Peyer's patch (tissue), 4 donors: ENCODE measurements at places on chromosomes 7 and 10. TPM values are rescaled to one million over a fixed set of nuclear protein-coding genes. Genes with fewer than 3 reads are reported as not detected.
A peak's percentile ranks its signal among the peaks of the same experiment; 100 is the strongest.

The RPA3 gene
- 21.5 TPM for total RNA-seq

The CPXM2 gene
- total RNA-seq: 5.6 TPM

The GRID2IP gene
- total RNA-seq: 0.95 TPM

The XPNPEP1 gene
- total RNA-seq: 262 TPM

DNA sequence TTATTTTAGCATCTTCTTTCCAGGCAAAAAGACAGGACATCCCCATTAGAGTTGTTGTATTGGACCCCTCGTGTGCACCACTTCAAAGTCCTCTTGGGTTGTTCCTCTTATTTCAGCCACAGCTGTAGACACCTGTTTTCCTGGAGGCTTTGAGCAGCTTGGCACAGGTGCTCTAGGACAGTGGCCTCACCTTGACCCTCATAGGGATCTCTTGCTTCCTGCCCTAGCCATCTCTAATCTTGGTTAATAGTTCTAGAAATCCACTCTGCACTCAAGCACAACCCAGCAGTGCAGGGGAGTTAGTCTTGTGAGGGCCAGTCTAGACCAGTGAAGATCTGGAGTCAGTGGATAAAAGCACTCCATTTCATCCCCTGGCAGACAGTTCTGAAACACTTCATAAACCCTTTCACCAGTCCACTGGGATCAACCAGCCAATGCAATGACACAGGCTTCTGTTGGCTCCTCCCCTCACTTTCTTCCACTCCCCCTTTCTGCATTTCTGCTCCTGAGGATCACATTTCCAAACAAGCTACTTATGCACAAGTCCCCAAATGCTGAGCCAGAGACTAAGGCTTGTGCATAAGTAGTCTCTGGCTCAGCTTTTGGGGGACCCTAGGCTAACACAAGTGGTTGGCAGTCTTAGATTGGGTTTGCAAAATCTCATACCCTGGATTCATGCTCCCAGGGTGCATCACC is 131.5 kb upstream of the LAMB4 start:
- H3K4me1 ChIP-seq: no peaks in the 10 kb centered on the region
- DNase-seq: no peak
- no peak overlapping the region for H3K4me3 ChIP-seq
- H3K27me3 ChIP-seq: no peaks in the 10 kb centered on the region

GRCh38 chr7:132353936-132354335 is 222.3 kb downstream of the PLXNA4 start:
- H3K4me3 ChIP-seq: no peak overlapping the region
- H3K4me1 ChIP-seq: no peaks in the 10 kb centered on the region
- H3K27ac ChIP-seq: no peak overlapping the region
- H3K36me3 ChIP-seq: no peaks in the 10 kb centered on the region

- no peaks in the 10 kb centered on the region for H3K36me3 ChIP-seq
- H3K27ac ChIP-seq: no peak overlapping the region
- H3K27me3 ChIP-seq: no peaks in the 10 kb centered on the region
- H3K4me3 ChIP-seq: no peak overlapping the region
These were observed 163.7 kb downstream of the WNT2 start for GRCh38 chr7:117158941-117159697.

GRCh38 chr10:95513008-95513589 is 48.1 kb downstream of the SORBS1 start:
- no peaks in the 10 kb centered on the region for H3K27me3 ChIP-seq
- H3K27ac ChIP-seq: peak overlapping the region; percentile 64

DNA sequence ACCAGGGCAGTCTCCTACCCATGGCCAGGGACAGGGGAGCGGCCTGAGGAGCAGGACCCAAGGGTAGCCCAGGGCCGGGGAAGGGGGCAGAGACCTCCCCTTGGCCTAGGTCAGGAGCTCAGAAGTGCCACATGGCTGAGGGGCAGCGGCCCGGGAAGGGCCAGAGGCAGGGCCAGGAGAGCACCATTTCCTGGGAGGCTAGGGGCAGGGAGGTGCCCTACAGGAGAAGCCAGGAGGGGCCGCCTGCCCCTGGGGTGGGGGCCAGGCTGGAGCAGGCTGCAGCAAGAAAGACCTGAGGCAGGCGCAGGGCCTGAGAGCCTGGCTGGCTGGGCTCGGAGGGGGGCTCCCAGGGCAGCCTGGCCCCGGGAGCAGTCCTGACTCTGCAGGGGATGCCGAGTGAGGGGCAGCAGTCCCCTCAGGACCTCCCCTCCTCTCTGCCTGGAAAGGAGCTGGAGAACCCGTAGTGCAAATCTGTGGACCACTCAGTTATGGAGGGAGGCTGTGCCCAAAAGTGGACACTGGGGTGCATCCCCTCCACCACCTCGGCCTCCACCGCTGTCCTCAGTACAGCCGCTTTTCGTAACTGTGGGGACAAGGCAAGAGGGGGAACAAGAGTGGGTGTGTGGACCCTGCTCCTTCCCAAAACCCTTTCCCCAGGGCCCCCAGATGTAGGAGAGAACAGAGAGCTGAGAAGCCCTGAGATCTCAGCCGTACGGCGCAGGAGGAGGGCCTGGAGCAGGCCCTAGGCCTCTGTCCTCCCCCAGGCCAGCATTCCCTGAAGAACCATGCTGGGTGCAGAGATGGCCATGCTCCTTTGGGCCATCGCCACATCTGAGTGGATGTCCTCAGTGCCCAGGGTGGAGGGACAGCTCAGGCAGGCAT is 17.1 kb downstream of the IMPDH1 start:
- DNase-seq: no peak
- no peak overlapping the region for H3K4me3 ChIP-seq
- H3K27ac ChIP-seq: no peak overlapping the region
- H3K4me1 ChIP-seq: no peaks in the 10 kb centered on the region

DNA sequence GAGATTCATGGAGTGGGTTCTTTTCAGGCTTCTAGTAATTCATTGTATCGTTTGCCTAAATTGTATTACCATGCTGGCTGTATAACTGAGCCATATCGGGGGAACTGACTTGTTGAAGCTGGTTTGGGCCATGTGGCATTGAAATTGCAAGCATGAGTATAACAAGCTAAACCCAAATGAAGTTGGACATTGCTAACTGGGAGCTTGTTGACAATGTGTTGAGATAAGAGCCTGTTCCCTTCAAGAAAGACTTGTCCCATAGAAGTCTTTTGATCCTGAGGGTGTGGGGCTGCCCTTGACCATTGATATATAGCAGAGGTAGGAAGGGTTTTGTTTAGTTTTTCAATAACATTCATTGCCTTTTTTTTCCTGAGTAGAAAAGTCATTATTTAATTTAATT is 156.0 kb downstream of the VTI1A start:
- H3K36me3 ChIP-seq: no peaks in the 10 kb centered on the region
- H3K4me3 ChIP-seq: no peak overlapping the region
- DNase-seq: no peak
- H3K4me1 ChIP-seq: no peaks in the 10 kb centered on the region

DNA sequence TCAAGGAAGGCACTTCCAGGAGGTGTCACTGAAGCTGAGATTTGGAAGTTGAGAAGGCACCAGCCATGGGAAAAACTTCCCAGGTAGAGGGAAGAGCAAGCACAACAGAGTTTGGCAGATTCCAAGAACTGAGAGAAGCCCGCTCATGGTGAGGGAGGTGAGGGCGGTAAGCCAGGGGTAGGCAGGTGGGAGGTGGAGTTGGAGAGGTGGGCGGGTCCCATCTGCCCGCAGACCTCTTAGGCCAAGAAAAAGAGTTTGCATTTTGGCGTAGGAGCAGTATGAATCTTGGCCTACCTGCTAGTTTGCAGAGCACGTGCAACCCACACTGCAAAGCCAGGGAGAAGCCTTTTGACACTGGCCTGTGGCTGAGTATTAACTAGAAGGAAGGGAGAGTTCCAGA is 18.8 kb downstream of the FRMPD2 start:
- H3K27ac ChIP-seq: no peak overlapping the region
- H3K27me3 ChIP-seq: no peaks in the 10 kb centered on the region
- no peak for DNase-seq
- H3K4me1 ChIP-seq: peaks cover 8% of the 10 kb centered on the region
- H3K36me3 ChIP-seq: no peaks in the 10 kb centered on the region
- no peak overlapping the region for H3K4me3 ChIP-seq

GRCh38 chr10:119969609-119970008 is 77.1 kb downstream of the SEC23IP start:
- H3K36me3 ChIP-seq: no peaks in the 10 kb centered on the region
- no peak overlapping the region for H3K27ac ChIP-seq
- DNase-seq: no peak
- H3K27me3 ChIP-seq: no peaks in the 10 kb centered on the region

GRCh38 chr7:132575419-132575981 is 770 bp downstream of the PLXNA4 start:
- no peak overlapping the region for H3K27ac ChIP-seq
- no peaks in the 10 kb centered on the region for H3K36me3 ChIP-seq
- H3K4me3 ChIP-seq: peak overlapping the region; percentile 52
- no peaks in the 10 kb centered on the region for H3K27me3 ChIP-seq
- no peak for DNase-seq

- DNase-seq: no peak
These were observed 243.6 kb downstream of the PTPRN2 start for GRCh38 chr7:158343936-158344455.

- no peaks in the 10 kb centered on the region for H3K27me3 ChIP-seq
- no peak overlapping the region for H3K27ac ChIP-seq
- H3K4me1 ChIP-seq: peaks cover 55% of the 10 kb centered on the region
These were observed 49.1 kb downstream of the AOC1 start for GRCh38 chr7:150901160-150902035.

DNA sequence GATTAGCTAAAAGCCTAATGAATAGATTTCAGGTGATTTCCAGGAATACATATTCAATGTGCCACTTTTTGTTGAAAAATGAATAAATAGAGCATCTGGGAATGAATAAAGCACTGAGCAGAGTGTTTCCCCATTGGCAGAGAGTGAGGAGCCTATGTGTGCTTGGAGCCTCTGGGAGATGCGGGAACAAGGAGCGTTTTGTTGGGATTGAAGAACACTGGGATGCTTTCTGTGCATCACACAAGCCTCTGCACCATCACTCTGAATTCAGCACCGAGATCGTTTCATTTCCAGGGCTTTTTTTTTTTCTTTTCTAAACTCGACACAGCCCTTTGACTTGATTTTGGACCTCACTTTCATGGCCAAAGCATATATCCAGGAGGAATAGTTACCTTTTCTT is 111.4 kb downstream of the BAMBI start:
- no peak overlapping the region for H3K4me3 ChIP-seq
- no peaks in the 10 kb centered on the region for H3K36me3 ChIP-seq
- no peak for DNase-seq
- no peaks in the 10 kb centered on the region for H3K4me1 ChIP-seq
- no peaks in the 10 kb centered on the region for H3K27me3 ChIP-seq

DNA sequence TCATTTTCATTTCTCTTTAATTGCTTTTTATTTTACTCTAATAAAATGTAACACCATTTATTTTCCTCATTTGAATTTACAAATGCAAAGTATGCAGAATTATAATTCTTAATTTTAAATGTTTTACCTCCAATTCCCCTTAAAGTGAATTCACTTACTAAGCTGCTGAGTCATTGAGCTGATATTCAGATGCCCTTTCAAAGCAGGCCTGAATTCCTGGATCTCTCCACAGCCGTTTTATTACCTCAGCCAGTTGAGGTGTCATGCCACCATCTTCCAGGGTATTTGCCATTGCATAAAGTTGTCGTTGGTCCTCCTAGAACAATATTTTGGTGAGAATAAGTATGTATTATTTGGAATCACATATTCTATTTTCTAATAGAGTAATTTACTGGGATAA is 33.2 kb downstream of the GNAT3 start:
- no peak overlapping the region for H3K27ac ChIP-seq
- no peak overlapping the region for H3K4me3 ChIP-seq
- DNase-seq: no peak

GRCh38 chr10:36220151-36220550 is 578.1 kb upstream of the FZD8 start:
- H3K4me3 ChIP-seq: no peak overlapping the region
- no peak overlapping the region for H3K27ac ChIP-seq
- H3K36me3 ChIP-seq: no peaks in the 10 kb centered on the region
- DNase-seq: no peak
- H3K27me3 ChIP-seq: no peaks in the 10 kb centered on the region

DNA sequence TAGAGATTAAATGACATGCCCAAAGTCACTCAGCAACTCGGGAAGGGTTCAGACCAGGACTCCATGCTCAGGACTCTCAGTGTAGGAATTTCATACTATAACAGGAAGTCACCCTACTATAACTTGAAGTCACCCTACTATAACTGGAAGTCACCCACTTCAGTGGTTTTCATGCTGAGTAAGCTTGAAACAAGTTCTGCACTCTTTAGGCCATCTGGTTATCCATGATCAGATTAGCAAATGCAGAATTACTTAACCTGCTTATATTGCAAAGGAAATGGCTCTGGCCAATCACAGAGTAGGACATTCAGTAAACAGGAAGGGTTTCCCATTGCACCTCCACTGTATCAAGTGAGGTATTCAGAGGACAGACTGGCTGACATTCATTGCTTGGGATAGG is 1240.4 kb downstream of the GATA3 start:
- no peak overlapping the region for H3K27ac ChIP-seq
- no peak overlapping the region for H3K4me3 ChIP-seq

GRCh38 chr7:109003742-109004141 is 434.1 kb downstream of the DNAJB9 start:
- no peak overlapping the region for H3K27ac ChIP-seq
- H3K27me3 ChIP-seq: no peaks in the 10 kb centered on the region
- no peak overlapping the region for H3K4me3 ChIP-seq
- H3K36me3 ChIP-seq: no peaks in the 10 kb centered on the region
- H3K4me1 ChIP-seq: no peaks in the 10 kb centered on the region

DNA sequence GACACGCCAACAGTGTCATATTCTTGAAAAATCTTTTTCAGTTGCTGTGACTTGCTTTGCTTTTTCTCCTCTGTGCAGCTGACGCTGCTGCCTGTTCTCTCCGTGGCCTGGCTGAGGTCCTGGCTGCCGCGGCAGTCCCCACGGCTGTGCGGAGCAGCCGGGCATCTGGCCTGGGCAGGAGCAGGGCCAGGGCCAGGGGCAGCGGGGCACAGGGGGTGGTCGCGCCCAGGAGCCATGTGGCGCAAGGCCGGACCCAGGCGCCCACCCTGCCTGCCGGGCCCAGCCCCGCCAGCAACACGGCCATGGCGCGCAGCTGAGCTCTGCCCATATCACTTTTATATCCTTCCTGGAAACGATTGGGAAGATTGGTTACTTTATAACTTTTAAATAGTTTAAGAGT is 109.4 kb upstream of the ACBD5 start:
- no peak overlapping the region for H3K4me3 ChIP-seq
- no peaks in the 10 kb centered on the region for H3K4me1 ChIP-seq
- H3K27ac ChIP-seq: no peak overlapping the region
- DNase-seq: no peak
- H3K36me3 ChIP-seq: no peaks in the 10 kb centered on the region

DNA sequence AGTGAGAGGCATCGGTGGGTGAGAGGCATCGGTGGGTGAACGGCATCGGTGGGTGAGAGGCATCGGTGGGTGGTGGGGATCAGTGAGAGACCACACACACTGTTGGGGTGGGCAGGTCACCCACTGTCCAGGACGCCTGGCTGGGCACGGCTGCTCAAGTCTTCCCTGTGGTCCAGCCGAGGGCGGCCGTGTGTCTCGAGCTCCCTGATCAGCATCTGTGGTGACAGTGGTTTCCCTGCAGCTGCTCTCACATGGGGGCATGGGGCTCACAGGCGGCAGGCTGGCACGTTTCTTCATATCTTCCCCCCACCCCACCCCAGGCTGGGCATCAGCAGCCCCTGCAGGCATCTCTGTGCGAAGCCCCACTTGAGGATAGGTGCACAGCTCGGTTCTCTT is 78.2 kb downstream of the NKX6-2 start:
- H3K27ac ChIP-seq: no peak overlapping the region
- H3K4me1 ChIP-seq: peaks cover 5% of the 10 kb centered on the region
- H3K27me3 ChIP-seq: no peaks in the 10 kb centered on the region
- peak; percentile 42 for DNase-seq
